ENCODE measurements at places on chromosomes 3 and 15. TPM values are rescaled to one million over a fixed set of nuclear protein-coding genes. Genes with fewer than 3 reads are reported as not detected.

DNA sequence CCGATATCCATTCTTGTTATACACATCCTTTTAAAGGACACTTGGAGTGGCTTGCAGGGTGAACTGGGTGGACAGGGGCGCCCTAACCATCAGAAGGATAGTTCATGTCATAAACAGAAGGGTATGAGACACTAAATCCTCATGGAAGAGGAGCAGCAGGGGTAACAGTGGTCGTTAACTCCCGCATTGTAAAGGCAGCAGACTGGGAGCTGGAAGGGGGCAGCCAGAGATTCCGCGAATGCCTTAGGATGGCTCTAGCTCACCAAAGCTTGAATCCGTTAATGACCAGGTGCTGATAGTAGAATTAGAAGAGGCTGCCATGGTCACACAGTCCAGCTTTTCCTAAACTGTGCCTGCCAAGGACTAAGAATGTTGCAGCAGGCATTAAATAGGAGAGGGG, 85.2 kb upstream of the ANKRD34C start:
- DNase-seq = no peak

GRCh38 chr3:12656193-12656592, 7.7 kb downstream of the RAF1 start:
- no peak for DNase-seq

DNA sequence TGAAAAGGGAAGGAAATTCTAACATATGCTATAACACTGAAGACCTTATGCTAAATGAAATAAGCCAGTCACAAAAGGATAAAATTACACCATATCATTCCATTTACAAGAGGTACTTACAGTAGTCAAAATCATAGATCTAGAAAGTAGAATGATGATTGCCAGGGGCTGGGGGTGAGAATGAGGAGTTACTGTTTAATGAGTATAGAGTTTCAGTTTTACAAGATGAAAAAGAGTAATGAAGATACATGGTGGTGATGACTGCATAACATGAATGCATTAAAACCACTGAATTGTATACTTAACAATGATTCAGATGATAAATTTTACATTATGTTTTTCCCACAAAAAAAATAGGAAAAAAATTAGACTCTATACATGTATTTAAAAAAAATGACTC, 152.6 kb downstream of the SCAPER start:
- no peak for DNase-seq

- no peak for DNase-seq
Observed at GRCh38 chr3:188000361-188000861, 153.5 kb upstream of the LPP start.

The ERICH6 gene
- 0.62 TPM for total RNA-seq

The MED12L gene
- 0.68 TPM for total RNA-seq

DNA sequence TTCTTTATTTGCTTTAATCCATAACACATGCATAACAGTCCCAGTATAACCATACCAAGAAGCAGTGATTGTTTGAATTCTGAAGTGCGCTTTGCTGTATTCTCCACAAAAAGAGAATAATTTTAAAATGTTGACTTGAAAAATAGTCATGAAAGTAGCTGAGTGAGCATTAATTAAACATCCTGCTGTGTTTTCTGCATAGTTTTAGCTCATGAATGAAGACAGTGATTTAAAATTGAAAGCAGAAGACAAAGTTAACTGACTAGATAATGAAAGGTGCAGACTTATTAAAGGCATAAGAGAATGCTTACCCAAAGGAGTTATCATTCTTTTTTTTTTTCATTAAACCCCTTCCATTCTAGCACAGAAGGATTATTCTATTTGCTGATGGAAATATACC, 143.5 kb downstream of the GABRG3 start:
- no peak for DNase-seq
